ENCODE measurements at places on chromosomes 16 and 17. TPM values are rescaled to one million over a fixed set of nuclear protein-coding genes. Genes with fewer than 3 reads are reported as not detected.

- no peaks in the 10 kb centered on the region for H3K36me3 ChIP-seq
- no peak overlapping the region for H3K4me3 ChIP-seq
- no peaks in the 10 kb centered on the region for H3K4me1 ChIP-seq
- H3K27me3 ChIP-seq: no peaks in the 10 kb centered on the region
- no peak overlapping the region for H3K27ac ChIP-seq
Measured at GRCh38 chr17:11272191-11272590, 31.2 kb downstream of the SHISA6 start.

DNA sequence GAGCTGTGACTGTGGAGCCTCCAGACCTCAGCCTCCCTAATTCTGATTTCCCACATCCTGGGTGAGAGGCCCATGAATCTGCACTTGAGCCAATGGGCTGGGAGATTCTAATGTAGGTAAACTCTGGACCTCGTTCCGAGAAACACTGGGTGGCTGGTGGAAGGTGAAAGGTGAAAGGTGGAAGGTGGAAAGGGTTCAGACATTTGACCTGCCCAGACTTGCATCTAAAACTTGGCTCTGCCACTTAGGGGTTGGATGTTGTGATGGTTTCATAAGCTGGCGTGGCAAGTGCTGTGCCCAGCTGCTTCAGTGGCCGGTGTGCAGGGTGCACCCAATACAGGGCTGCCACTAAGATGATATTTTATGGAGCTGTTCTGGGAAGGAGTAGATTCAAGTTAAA, 24.8 kb downstream of the SYT17 start:
- H3K4me1 ChIP-seq: no peaks in the 10 kb centered on the region
- DNase-seq: no peak
- H3K36me3 ChIP-seq: no peaks in the 10 kb centered on the region
- no peak overlapping the region for H3K4me3 ChIP-seq
- no peak overlapping the region for H3K27ac ChIP-seq
- no peaks in the 10 kb centered on the region for H3K27me3 ChIP-seq

DNA sequence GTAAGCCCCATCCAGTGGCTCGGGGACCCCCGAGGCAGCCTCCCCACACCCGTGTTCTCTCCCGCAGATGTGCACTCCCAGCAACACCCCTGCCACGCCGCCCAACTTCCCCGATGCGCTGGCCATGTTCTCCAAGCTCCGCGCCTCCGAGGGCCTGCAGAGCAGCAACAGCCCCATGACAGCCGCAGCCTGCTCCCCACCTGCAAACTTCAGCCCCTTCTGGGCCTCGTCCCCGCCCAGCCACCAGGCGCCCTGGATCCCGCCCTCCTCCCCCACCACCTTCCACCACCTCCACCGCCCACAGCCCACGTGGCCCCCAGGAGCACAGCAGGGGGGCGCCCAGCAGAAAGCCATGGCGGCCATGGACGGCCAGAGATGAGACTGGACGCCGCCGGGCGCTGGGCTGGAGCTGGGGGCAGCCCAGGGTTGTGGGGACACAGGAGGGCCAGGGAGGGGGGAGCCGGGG, 5.0 kb downstream of the UBALD2 start:
- H3K36me3 ChIP-seq: peaks cover 10% of the 10 kb centered on the region
- H3K27ac ChIP-seq: no peak overlapping the region
- no peak for DNase-seq
- no peaks in the 10 kb centered on the region for H3K27me3 ChIP-seq

DNA sequence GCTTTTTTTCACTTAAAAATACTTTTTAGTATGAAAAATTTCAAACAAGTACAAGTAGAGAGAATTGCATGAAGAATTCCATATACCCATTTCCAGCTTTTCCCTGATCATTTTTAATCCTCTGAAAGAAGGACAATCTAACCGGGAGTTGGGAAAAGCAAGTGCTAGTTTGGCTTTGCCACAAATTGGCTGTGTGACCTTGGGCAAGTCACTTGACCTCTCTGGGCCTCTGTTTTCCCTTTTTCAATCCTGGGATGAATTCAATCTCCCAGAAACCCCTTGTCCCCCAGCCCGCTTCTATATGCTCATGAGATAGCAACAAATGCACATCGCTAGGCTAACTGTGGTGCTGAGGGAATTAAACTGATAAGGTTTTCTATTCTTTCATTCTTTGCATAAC, 49.4 kb downstream of the ASIC2 start:
- no peak for DNase-seq
- H3K27ac ChIP-seq: no peak overlapping the region
- H3K36me3 ChIP-seq: no peaks in the 10 kb centered on the region
- no peaks in the 10 kb centered on the region for H3K4me1 ChIP-seq
- H3K27me3 ChIP-seq: no peaks in the 10 kb centered on the region

Gene GINS3
- 1.1 TPM for total RNA-seq

DNA sequence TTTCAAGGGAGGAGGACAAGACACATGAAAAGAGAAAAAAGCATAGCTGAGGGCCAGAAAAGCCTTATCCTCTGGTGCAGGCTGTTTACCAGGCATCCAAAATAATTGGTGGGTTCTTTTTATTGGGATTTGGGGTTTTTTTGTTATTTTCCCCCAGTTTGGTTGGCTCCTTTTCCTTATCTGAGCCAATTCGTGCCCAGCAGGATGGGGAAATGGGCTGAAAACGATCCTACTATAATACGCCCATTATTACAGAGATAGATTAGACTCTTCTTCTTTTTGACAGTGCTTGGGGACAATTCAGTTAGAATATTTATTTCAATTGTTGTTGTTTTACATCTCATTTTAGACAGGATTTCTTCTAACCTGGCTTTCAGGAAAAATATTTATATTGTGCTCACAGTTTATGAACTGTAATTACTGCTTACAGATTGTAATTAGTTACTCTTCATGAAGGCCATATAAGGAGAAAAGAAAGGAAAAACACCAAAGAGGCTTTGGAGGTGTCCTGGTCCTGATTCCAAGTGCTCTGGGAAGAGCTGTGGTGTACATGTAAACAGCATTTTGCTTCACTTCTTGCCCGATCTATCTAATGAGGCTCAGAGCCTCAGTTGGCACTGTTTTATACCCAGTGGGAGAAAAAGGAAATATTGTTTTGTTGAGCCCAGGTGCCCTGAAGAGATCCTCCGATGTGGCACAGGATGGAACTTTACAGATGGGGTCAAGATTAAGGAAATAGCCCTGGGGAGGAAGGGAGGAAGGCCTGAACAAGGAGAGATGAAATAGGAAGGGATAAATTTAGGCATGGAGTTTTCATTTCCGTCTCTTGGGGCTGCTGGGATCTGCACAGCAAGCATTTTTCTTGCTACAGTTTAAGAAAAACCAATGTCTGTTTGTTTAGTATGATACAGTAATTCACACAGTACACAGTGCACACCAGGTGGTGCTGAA, 611 bp upstream of the ANKRD40 start:
- no peaks in the 10 kb centered on the region for H3K36me3 ChIP-seq
- peak overlapping the region; percentile 74 for H3K4me3 ChIP-seq
- peaks cover 46% of the 10 kb centered on the region for H3K4me1 ChIP-seq
- DNase-seq: no peak
- H3K27ac ChIP-seq: peak overlapping the region; percentile 95

DNA sequence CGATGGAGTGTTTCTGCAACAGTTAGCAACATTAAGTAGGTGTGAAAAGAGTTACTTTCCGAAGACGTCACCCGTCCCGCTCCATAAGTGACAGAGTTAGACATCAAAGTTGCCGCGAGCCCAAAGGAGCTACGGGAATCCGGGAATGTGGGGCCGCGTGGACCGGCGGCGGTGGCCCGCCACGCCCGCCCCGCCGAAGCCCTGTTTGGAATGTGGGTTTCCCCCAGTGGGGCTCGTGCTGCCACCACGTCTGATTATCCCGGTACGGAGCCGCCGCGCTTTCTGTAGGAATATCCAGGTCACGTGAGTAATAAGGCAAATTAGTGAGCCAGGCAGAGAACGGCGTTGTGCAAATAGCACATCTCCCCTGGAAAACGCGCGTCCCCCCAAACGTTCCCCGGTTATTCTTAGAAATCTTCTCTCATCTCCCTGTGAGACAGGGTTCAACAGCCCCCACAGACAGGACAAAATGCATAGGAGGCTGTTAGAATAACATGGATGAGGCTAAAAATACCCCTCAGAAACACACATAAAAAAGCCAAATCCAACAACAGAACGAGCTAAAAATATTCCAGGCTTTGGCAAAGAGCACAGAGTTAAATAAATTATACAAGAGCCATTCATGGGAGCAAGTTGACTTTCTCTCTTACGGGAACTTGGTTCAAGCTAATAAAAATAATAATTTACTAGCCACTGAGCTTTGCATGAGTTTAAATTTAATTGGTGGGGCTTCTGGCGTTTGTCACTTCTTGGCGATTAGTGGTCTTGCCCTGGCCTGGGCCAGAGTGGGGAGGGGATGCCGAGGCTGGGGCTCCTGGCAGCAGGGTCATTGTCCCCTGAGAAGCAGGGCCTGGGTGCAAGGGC, 8.6 kb downstream of the BAHCC1 start:
- H3K27me3 ChIP-seq: no peaks in the 10 kb centered on the region
- DNase-seq: no peak
- H3K36me3 ChIP-seq: no peaks in the 10 kb centered on the region

Gene PRCD
- total RNA-seq: 1.4 TPM

GRCh38 chr17:37430051-37430627, 23.5 kb downstream of the TADA2A start:
- DNase-seq: no peak
- no peak overlapping the region for H3K4me3 ChIP-seq
- H3K27ac ChIP-seq: no peak overlapping the region

- peaks cover 63% of the 10 kb centered on the region for H3K36me3 ChIP-seq
- no peak overlapping the region for H3K27ac ChIP-seq
- no peaks in the 10 kb centered on the region for H3K27me3 ChIP-seq
- H3K4me3 ChIP-seq: no peak overlapping the region
- H3K4me1 ChIP-seq: peaks cover 16% of the 10 kb centered on the region
Measured at GRCh38 chr17:57972151-57972550, 15.9 kb downstream of the VEZF1 start.

Gene KRT39
- not detected for total RNA-seq

- no peak overlapping the region for H3K4me3 ChIP-seq
- no peaks in the 10 kb centered on the region for H3K27me3 ChIP-seq
- no peak for DNase-seq
- no peaks in the 10 kb centered on the region for H3K36me3 ChIP-seq
- H3K27ac ChIP-seq: no peak overlapping the region
Measured at GRCh38 chr16:72819345-72819744, 228.6 kb downstream of the ZFHX3 start.

- no peak overlapping the region for H3K4me3 ChIP-seq
- H3K27ac ChIP-seq: no peak overlapping the region
- no peaks in the 10 kb centered on the region for H3K36me3 ChIP-seq
- no peak for DNase-seq
Measured at GRCh38 chr16:11402051-11402744, 56.9 kb downstream of the RMI2 start.

DNA sequence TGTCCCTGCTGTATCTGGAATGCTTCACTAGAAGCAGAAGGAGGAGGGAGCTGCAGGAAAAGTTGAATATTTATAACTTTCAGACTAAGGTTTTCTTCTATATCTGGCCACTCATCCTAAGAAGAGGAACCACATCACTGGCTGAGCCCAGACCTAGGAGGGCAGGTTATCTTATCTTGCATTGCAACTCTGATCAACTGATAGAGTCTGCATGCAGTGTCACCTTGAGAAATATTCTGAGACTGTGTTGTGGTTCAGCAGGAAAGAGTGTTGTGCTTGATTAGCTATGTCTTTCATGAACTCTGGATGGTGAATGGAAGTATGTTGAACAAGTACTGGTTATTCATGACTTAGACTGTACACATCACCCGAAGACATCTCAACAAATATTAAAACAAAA, 460.0 kb downstream of the TOX3 start:
- DNase-seq: no peak
- H3K4me3 ChIP-seq: no peak overlapping the region
- no peaks in the 10 kb centered on the region for H3K36me3 ChIP-seq
- no peaks in the 10 kb centered on the region for H3K4me1 ChIP-seq
- no peaks in the 10 kb centered on the region for H3K27me3 ChIP-seq
- no peak overlapping the region for H3K27ac ChIP-seq

Gene ZNF469
- total RNA-seq: 1.7 TPM

GRCh38 chr17:35191001-35191695, 3.0 kb downstream of the SLC35G3 start:
- no peak for DNase-seq
- no peaks in the 10 kb centered on the region for H3K4me1 ChIP-seq

DNA sequence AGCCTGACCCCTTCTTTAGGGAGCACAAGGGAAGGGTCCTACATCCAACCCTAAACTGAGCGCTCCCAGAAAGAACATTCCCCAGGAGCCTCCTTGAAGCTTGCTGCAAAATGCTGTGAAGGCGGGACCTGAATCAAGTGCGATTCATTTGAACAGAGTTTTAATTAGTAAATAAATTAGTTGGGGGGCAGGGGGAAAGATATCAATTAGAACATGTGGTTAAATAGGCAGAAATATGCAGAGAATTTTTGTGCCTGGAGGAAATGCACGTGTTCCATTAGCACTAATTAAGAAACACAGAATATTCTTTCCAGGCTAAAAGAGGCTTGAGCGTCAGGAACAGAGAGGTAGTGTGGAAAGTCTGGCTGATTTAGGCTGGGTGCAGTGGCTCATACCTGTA, 38.5 kb upstream of the SHISA9 start:
- H3K27ac ChIP-seq: no peak overlapping the region
- no peak overlapping the region for H3K4me3 ChIP-seq
- H3K36me3 ChIP-seq: no peaks in the 10 kb centered on the region
- no peak for DNase-seq

GRCh38 chr16:68283801-68284598, 19.7 kb downstream of the SLC7A6 start:
- no peak for DNase-seq
- H3K27ac ChIP-seq: no peak overlapping the region
- no peaks in the 10 kb centered on the region for H3K27me3 ChIP-seq
- H3K4me3 ChIP-seq: no peak overlapping the region

- H3K36me3 ChIP-seq: no peaks in the 10 kb centered on the region
- no peak overlapping the region for H3K4me3 ChIP-seq
- peak; percentile 15 for DNase-seq
- no peak overlapping the region for H3K27ac ChIP-seq
Measured at GRCh38 chr16:87126403-87127025, 190.7 kb downstream of the C16orf95 start.

DNA sequence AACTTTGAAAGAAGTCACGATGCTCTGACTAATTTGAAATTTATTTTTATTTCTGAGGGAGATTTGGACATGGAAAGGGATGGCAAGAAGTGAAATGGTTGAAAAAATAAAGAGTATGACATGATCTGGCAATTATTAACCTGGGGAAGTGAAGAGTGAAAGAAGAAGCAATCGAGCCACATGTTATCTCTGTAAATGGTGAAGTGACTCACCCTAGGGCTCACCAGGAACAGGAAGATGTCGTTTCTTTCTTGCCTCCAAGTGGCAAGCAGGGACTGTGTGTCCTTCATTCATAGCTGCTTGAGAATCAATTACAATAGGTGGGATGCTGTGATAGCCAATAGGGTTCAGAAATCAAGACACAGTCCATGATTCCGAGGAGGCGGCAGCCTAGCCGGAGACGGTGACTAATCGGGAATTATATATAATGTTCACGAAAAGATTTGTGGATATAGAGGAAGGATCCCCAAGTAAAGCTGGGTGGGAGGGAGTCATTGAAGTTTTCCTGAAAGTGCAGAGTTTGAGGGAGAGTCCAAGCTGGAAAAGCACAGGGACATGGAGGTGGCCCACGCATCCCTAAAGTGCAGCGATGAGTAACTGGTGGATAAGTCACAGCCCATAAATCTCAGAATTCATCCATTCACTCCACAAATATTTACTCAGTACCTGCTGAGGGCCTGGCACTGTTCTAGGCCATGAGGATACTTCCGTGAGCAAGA, 18.2 kb upstream of the KRT20 start:
- no peaks in the 10 kb centered on the region for H3K27me3 ChIP-seq
- H3K4me3 ChIP-seq: no peak overlapping the region
- no peak for DNase-seq
- H3K36me3 ChIP-seq: no peaks in the 10 kb centered on the region
- H3K27ac ChIP-seq: no peak overlapping the region

All from sigmoid colon (tissue), 7 donors.